ENCODE measurements at places on chromosomes 2 and 18. TPM values are rescaled to one million over a fixed set of nuclear protein-coding genes. Genes with fewer than 3 reads are reported as not detected.

DNA sequence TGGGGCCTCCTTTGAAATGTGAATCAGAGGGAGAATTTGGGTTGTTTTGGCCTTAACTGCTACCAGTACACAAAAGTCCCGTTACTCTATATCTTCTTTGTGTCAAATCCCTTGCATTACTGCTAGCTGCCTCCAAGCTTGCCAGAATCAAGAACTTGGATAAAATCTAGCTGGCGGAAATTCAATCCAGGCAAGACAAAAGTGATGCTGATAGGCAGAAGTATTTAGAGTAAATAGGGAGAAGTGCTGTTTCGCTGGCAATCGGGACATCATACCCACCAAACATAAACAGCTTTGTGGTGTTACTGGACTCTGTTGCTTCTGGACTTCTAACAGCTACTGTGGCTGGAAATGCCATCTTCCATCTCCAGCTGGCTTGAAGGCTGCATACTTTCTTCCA, 2.5 kb downstream of the IFIH1 start:
- peaks cover 40% of the 10 kb centered on the region for H3K4me1 ChIP-seq
- H3K27me3 ChIP-seq: no peaks in the 10 kb centered on the region
- no peak for DNase-seq
- H3K4me3 ChIP-seq: peak overlapping the region; percentile 80
- no peaks in the 10 kb centered on the region for H3K36me3 ChIP-seq

Gene TRIB2
- total RNA-seq: 50.7 TPM

Gene XDH
- total RNA-seq: 0.41 TPM

- DNase-seq: no peak
- no peak overlapping the region for H3K4me3 ChIP-seq
- H3K27me3 ChIP-seq: no peaks in the 10 kb centered on the region
- H3K27ac ChIP-seq: no peak overlapping the region
- H3K36me3 ChIP-seq: peaks cover 52% of the 10 kb centered on the region
These were observed 3.6 kb downstream of the PCYOX1 start for GRCh38 chr2:70261501-70261900.

DNA sequence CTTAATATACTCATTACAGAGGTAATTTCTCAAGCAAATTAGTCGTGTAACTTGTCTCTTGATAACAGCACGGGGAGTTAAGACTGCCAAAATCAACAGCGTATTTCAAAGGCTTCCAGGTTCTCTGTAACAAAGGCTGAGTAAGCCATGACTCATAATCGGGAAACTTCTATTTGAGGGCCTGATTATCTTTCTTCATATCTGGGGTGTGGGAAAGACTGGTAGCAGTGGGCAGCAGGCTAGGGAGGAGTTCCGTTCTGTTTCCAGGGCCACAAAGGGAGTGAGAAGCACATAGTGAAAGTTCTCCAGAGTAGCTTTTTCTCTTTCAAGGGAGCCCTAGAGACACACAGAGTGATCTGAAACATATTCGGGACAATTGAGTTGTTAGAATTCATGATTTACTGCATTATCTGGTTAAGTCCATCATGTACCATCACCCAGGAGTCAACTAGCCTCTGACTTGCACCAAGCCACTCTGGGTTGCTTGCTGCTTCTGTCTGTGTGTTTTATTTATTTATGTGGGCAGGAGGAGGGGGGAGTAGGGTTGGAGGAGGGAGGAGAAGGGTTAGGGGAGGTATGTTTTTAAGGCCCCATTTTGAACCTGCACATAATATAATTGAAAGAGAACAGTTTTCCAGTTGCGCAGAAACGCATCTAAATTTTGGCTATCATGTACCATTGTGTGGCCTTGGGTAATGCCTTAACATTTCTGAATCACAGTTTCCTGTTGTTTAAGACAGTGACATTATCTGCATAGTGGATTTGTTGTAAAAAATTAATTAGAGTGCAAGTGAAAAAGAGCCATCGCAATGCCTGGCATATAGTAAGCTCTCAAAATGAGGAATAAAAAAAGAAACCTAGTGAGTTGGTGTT, 80.5 kb upstream of the ITPRID2 start:
- H3K36me3 ChIP-seq: no peaks in the 10 kb centered on the region
- H3K27me3 ChIP-seq: no peaks in the 10 kb centered on the region
- H3K27ac ChIP-seq: peak overlapping the region; percentile 77
- peaks cover 15% of the 10 kb centered on the region for H3K4me1 ChIP-seq

Gene RAMP1
- 11.1 TPM for total RNA-seq

Gene KCNJ3
- total RNA-seq: not detected

- DNase-seq: peak; percentile 84
- H3K4me3 ChIP-seq: no peak overlapping the region
- H3K4me1 ChIP-seq: peaks cover 6% of the 10 kb centered on the region
- H3K36me3 ChIP-seq: no peaks in the 10 kb centered on the region
- no peak overlapping the region for H3K27ac ChIP-seq
These were observed 75.1 kb downstream of the SH3BP4 start for GRCh38 chr2:235026649-235027557.

- no peaks in the 10 kb centered on the region for H3K27me3 ChIP-seq
- no peak overlapping the region for H3K4me3 ChIP-seq
- no peak overlapping the region for H3K27ac ChIP-seq
- DNase-seq: no peak
- H3K36me3 ChIP-seq: no peaks in the 10 kb centered on the region
- H3K4me1 ChIP-seq: no peaks in the 10 kb centered on the region
These were observed 57.6 kb downstream of the TPGS2 start for GRCh38 chr18:36771245-36771644.

Gene EGR4
- not detected for total RNA-seq

GRCh38 chr2:199756211-199756610, 94.8 kb downstream of the FTCDNL1 start:
- H3K4me1 ChIP-seq: no peaks in the 10 kb centered on the region
- H3K4me3 ChIP-seq: no peak overlapping the region
- H3K27ac ChIP-seq: no peak overlapping the region
- no peak for DNase-seq
- H3K27me3 ChIP-seq: no peaks in the 10 kb centered on the region

GRCh38 chr2:188437537-188437936, 145.9 kb downstream of the GULP1 start:
- no peak overlapping the region for H3K27ac ChIP-seq
- H3K27me3 ChIP-seq: no peaks in the 10 kb centered on the region
- H3K36me3 ChIP-seq: no peaks in the 10 kb centered on the region
- H3K4me1 ChIP-seq: no peaks in the 10 kb centered on the region

Gene EDAR
- 0.20 TPM for total RNA-seq

DNA sequence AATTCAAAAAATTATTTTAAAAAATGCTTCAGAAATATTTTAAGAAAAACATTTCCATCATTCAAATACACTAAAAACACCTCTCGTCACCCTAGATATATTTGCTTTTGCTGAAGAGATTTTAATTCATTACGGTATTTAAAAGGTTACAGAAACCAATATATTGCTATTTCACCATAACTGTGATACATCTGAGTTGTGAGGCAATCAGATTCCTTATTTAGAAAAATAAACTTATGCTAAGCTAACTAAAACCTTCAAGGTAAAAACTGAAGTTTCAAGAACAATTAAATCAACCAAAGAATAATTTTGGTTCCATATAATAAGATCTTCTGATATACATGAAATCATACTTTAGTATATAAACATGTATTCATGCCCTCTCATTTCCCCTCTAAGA, 32.8 kb downstream of the PELI1 start:
- no peaks in the 10 kb centered on the region for H3K27me3 ChIP-seq
- H3K4me1 ChIP-seq: peaks cover 50% of the 10 kb centered on the region
- no peak for DNase-seq

Gene ASB18
- not detected for total RNA-seq

Gene DCDC2C
- total RNA-seq: not detected

DNA sequence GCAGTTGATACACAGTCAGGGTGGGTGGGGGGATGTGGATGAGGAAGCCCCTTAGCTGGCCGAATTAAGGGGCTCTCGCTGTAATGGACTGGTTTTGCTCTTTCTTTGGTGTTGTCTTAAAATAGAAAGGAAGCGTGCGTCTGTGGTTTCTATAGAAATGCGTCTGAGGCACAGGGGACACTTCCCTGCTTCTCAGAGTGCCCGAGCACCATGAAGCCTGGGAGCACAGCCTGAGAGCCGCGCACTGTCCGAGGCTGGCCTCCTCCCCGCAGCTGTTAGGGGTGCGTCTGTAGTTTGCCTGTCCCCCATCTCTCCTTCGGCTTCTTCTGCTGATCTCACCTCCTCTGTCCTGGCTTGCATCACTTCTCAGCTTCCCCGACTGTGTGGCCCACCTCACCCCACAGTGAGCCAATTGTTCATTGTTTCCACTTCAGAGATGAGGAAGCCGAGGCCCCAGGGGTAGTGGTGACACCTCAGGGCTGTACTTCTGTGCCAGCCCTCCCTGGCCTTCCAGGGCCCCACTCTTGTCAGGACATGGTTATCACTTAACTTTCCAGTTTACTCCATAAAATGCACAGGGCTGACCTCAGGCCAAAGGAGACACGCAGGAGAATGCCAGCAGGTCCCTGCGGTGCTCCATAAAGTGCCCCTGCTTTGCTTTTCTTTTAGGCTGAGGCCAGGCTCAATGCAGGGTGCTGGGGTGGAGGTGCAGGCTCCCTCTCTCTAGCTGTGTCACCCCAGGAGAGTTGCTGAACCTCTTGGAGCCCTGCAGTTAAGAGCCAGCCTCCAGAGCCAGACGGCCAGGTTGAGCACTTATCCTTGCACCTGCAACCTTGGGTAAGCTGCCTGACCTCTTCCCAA, 210.6 kb downstream of the SEPTIN10 start:
- H3K4me1 ChIP-seq: no peaks in the 10 kb centered on the region
- no peaks in the 10 kb centered on the region for H3K36me3 ChIP-seq
- no peak overlapping the region for H3K27ac ChIP-seq
- no peak overlapping the region for H3K4me3 ChIP-seq
